ENCODE measurements at places on chromosomes 12 and 14.

DNA sequence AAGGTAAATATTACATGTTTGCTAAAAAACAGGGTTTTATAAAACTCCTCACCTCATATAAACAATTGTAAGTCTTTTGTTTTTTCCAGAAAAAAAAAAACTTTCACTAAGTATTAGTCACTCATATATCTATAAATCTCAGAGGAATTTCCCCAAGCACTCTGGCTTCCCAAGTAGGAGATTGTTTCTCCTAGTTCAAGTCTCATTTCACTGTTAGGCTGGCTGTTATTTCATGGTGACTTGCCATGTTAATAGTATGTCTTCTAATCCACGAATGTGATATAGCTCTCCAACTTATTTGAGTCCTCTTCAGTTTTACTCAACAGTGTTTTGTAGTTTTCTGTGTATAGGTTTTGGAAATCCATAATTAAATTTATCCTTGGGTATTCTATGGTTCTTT is 61.6 kb downstream of the CAPZA3 start:
- DNase-seq: no peak

DNA sequence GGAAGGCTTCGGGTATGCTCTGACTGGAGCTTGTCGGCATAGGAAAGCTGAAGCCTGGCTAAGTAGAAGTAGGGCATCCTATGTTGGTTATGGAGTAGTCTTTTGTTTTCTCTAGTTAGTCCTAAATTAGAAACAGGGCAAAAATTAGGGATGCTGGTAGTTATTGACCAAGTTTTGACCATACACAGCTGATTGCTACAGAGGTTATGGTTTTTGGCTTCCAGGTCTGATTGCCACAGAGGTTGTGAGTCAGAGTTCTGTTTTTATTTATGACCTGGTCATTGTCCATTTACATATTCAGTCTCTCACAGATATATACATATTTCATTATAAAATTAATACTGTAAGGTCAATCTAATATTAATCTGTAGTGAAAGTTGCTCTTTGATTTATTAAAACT is 219.2 kb downstream of the FSCB start:
- DNase-seq: no peak

GRCh38 chr14:63650256-63650952 is 8.7 kb upstream of the WDR89 start:
- peak; percentile 13 for DNase-seq

- no peak for DNase-seq
These were observed 10.0 kb upstream of the CDCA4 start for GRCh38 chr14:105030836-105031396.

DNA sequence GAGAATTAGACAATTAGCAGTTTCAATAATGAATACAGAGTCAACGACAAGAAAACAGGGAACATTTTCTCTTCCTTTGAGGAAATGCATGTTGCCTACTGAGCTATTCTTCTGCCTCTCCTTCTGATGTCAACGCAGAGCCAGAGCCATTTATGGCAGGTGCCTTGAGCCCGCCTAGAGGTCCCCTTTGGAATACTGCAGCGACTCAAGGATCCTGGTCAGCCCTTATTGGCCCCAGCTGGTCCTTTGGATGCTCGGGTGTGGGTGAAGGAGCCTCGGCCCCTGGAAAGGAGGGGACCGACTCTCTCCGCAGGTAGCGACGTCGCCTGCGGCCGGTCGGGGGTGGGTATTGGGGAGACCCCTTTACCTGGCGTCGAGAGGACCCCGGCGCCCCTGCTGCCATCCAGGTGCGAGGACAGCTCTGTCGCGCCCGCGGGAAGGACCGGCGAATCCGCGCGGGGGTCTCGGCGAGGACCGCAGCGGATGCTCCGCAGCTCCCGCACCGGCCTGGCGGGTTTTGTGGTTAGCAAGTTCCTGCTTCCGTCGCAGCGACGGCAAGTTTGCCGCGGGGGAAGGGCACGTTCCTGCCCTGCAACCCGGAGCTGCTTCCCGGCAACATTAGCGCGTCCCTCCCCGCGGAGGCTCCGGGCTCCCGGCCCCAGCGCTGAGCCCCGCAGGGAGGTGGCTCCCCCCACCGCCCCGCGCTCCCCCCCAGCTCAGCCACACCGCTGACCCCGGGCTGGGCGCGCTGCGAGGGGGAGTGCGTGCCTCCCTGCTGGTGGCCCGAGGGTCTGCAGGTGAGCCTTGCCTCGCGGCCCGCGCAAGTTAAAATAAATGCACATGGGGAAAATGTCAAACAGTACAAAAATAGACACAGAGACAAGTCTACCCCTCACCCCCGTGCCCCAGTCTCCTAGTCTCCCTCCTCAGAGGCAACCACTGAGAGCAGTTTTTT is at the start of gene MANSC1:
Gene MANSC1 (minus strand): TSS at position 532 of the 955 bp plus-strand sequence. CDS start 6,928 bp downstream, outside the sequence.
- DNase-seq: peak; percentile 22

- no peak for DNase-seq
These were observed 49.2 kb downstream of the EIF2S3B start for GRCh38 chr12:10554756-10555481.

DNA sequence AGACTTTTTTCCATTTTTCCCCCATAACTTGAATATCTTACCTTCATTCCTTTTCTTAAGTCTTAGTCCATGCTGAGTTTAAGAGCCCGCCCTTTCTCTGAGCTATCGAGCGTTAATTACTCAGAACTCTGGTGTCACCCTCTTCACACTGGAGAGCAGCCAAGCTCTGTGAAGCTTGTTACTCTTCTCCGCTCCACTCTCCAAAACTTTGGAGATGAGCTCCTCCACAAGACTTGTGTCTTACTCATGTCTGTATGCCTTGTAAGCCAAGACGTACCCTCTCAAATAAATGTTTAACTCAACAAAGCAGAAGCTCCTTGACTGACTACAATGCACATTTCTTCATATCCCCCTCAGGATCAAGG is 54.7 kb downstream of the DICER1 start:
- no peak for DNase-seq

DNA sequence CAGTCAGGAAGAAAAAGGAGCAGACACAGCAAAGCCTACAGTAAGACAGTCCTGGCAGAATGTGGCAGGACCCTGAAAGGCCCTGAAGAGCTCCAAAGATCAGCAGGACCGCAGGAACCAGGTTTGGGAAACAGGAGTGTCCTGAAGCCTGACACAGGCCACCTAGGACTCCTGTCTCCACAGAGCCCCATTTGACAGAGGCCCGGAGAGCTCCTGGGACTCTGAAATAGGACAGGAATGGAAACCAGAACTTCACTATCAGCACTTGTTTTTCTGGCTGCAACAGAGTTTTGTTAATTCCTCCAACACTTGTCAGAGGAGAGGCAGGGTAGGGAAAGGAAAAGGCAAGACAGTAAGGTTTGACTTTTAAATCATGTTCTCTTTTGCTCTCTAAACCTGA is 12.9 kb downstream of the STXBP6 start:
- no peak for DNase-seq

DNA sequence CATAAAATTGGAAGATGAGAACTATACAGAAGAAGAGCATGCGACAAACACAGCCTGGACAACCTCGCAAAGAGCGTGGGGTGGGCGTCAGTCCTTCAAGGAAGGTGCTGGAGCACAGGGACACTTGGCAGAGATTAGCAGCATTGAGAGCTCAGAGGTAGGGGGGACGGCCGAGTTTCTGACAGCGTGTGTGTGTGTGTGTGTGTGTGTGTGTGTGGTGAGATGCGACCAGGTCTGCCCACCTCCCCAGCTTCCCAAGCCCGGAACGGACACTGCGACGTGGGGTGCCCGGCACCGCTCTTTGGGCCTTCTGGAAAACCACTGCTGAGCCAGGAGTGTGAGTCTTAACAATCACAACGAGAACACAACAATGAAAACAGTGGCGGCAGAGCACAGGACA is 17.9 kb upstream of the FBXO21 start:
- no peak for DNase-seq

GRCh38 chr14:61927520-61927919 is 165.3 kb downstream of the SNAPC1 start:
- DNase-seq: no peak
